ENCODE measurements at places on chromosomes 4 and X.

GRCh38 chr4:55980725-55981124, 32.0 kb downstream of the CEP135 start:
- DNase-seq, result no peak

GRCh38 chr4:1549638-1550035, 134.5 kb downstream of the FAM53A start:
- no peak for DNase-seq

DNA sequence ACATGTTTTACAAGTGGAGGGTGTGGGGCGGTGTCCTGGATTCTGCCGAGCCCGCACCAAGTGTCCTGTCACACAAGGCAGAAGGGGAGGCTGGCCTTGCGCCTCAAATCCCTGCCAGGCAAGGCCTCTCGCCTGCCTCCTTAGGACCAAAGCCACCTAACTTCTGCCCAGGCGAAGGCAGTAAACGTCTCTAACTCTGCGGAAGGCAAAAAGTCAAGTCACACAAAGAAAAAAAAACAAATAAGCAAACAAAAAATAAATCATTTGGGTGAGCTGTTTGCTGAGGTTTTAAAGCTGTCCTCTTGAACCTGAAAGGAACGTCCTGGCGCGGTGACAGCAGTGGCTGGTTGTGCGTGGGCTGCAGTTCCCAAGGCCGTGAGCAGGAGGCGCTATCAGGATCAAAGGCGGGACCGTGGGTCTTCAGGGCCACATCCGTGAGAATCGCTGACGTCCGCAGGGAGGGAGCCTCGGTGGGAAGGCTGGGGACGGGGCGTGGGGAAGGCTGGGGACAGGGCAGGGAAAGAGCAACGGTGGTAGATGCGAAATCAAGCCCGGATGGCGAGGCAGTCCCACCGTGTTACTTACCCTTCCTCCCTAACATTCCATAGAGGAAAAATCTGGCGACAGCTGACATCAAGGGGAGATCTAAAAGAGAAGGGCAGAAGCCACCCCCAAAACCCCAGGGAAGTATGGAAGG, 99.1 kb downstream of the TRAPPC11 start:
- DNase-seq, result peak; percentile 22

- DNase-seq, result no peak
Measured at GRCh38 chr4:124534131-124534530, 178.4 kb downstream of the ANKRD50 start.

DNA sequence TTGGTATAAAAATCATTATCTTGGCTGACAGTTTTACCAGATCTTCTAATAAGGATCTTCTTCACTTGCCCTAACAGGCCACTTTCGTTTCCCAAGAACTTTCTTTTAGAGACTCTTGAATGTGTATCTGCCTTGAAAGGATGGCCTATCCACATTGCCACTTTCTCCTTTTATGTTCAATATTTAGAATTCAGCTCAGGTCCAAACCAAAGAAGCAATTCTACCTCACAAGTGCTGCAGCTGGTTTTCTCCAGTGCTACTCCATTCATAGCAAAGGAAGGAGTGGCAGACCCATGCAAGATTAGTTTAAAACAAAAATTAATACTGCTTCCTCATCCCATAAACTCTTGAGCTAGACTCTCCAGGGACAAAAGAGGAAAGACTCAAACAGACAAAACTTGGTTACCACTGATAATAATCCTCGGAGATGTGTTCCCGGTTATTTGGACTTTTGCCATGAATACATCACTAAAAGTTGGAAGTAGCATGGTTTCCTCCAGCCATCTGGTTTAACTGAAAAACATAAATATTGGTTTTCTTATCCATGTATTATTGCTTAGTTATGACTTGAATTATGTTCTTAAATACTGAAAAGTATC, 401.8 kb downstream of the PABPC4L start:
- DNase-seq, result peak; percentile 9

DNA sequence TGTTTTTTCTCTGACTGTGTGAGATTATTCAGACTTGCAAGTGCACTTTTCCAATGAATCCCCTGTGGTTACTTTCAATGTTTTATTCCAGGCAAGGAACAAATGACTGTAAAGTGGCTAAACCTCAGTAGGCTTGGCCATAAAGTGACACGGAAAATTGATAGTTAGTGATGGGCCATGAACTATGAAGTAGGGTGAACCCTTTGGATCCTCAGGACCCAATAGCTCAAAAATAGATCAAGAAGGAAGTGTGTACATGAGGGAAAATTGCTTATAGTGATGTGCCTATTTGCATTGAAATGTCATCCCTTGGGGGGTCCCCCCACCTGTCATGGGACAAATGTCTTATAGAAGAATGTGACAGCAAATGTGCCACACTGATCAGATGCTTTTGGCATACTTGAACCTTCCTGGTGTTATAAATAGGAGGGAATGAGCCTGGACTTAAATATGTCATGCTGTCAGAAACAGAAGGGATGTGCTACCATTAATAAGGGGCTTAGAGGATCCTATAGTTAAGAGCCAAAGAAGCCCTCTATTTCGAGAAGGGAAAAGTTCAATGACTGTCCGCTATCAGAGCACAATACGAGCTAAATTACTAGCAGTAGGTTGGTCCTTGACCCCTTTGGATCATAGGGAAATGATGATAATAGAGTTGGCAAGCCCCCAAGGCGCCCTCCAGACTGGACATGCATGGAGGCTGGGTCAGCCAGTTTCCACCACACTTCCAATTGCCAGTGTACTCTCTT, 30.3 kb downstream of the SLC16A2 start:
- no peak for DNase-seq

- DNase-seq, result no peak
Measured at GRCh38 chr4:189162888-189163287, 777.8 kb upstream of the FRG1 start.

DNA sequence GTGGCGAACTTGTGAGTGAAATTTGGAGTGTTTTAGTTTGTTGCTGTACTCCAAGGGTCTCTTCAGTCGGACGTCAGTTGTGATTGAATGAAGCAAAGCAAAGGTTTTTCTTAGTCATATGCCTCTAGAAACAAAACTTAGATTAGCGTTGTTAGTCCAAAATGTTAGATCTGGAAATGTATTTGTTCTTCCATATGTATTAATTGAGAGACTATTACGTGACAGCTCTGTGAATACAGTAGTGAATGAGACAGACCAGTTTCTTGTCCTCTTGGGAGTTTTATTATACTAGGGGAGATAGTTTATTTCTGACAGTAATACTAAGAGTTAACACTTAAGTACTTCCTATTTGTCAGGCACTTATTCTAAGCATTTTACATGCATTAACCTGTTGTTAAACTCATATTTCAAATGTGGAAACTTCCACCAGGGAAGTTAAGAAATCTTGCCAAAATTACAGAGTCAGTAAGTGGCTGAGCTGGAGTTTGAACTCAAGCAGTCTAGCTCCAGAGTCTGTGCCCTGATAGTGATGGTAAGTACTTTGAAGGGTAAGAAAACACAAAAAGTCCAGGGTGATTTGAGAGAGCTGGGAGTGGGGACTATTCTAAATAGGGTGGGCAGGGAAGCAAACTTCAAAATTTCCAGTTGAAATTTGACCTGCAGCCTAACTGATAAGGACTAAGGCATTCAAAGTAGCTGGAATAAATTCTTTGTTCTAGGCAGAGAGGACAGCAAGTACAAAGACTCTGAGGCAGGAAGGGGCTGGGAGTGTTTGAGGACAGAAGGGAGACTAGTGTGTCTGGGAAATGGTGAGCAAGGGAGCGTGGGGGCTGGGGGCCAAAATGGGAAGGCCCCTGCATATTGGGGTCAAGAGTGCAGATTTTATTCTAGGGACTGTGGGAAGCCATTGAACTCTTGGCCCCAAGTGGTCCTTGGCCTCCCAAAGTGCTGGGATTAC, 17.0 kb downstream of the ADD1 start:
- DNase-seq, result peak; percentile 49

DNA sequence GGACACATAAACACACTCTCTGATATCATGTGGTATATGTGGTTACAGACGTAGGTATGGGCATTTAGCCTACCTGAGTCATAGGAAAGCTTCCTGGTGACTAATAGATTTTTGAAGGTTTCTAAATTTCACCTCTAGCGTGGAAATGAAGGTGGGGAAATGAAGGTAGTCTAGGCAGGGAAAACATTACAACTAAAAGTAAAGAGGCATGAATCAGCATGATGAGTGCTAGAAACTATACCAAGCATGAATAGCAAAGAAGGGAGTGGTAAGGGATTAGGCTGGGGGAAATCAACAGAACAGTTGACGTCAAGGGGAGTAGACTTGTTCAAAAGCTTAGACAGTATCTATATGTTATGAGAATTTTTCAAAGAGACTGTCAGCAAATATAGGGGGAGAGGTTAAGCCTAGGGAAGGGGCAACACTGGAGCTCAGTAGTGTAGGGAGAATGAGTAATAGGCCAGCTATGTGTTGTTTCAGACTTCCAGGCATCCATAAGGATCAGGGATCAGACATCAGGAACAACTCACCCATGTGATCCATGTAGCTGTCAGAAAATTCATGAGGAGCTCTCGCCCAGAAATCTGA, 279.3 kb upstream of the DIPK2B start:
- peak; percentile 72 for DNase-seq

DNA sequence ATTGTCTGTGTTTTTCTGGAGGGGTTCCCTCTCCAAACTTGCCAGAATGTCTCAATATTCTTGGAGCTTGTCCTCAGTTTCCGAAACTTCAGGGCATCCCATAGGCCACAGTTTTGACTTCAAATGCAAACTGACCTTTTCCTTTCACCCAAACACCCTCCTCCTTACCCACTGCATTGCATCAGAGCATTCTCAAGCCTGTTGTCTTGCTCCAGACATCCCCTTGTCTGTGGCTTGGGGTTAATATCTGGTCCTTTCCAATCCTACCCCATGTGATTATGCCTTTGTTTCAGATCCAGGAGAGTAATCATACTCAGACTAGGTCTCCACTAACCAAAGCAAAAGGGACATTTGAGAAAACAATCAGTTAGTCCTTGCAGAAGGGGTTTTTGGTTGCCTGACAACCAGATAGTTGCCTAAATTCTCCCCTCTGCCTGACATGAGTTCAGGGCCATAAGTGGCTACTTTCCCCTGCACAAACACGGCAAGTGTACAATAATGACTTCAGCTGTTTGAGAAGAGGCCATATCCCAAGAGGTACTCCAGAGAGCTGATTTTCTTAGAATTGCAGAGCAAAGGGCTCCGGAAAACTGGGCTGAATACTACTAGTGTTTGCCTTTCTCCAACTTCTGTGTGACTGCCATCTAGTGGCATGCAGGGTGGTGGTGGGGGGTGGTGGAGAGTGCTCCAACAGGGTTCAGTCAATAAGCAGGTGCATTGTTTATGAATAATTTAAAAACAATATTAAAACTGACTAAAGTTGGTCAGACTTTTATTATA, 130.2 kb downstream of the CHRDL1 start:
- DNase-seq, result peak; percentile 11

DNA sequence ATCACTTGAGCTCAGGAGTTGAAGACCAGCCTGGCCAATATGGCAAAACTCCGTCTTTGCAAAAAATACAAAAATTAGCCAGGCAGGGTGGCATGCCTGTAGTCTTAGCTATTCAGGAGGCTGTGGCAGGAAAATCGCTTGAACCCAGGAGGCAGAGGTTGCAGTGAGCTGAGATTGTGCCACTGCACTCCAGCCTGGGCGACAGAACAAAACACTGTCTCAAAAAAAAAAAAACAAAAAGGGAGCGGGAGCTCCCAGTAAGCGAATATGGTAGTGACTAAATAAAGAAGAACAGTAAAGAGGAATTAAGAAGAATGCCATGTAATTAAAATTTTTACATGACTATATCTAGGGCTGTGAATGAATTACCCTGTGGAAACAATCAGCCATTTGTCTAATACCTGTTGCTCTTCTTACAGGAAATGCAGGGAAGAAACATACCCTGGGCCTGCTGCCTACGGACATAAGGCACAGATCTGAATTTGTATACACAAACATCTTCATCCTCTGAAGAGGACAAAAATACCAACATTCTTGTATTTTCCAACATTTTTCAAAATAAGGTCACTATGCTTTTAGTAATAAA, 11.4 kb downstream of the WDFY3 start:
- DNase-seq, result no peak

DNA sequence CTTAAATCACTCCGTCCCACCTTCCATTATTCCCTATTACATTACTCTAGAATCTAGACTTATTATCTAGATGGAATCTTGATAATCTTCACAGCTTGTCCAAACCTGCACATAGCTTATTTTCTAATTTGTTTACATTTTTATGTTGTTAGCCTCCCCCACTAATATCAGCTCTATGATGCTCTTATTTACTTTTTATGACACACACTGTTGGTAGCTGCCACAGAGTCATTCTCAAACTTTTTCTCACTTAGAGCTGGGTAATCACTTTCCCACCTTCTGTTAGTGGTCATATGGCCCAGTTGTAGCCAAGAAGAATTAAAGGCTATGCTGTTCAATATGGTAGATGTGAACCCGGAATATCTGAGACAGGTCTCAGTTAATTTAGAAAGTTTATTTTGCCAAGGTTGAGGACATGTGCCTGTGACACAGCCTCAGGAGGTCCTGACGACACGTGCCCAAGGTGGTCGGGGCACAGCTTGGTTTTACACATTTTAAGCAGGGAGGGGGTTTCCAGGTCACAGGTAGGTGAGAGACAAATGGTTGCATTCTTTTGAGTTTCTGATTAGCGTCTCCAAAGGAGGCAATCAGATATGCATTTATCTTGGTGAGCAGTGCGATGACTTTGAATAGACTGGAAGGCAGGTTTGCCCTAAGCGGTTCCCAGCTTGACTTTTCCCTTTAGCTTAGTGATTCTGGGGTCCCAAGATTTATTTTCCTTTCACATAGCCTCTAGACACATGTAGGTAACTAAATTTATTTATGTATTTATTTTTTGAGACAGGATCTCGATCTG, 7.0 kb upstream of the ADGRA3 start:
- no peak for DNase-seq

DNA sequence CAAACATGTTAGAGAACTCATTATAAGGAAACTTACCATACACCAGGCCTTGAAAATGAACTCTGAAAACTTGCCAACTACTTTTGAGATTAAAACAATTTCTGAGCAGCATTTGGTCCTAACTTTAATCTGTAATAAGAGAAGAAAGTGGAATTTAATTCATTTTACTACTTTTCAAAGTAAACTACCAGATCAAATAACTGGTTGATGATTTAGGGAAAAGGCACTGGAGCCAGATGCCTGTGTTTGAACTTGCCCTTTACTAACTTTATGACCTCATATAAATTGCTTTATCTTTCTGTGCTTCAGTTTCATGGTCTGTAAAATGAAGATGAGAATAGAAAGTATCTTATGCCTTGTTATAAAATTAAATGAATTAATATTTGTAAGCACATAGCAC, 159.9 kb upstream of the PCDH18 start:
- no peak for DNase-seq

- no peak for DNase-seq
Measured at GRCh38 chr4:163598489-163598888, 104.0 kb downstream of the TMA16 start.

GRCh38 chrX:37993837-37994619, 12.3 kb upstream of the SYTL5 start:
- DNase-seq, result no peak

GRCh38 chrX:23901805-23902204, 5.9 kb downstream of the APOO start:
- DNase-seq, result peak; percentile 90

Data from fibroblast of pulmonary artery (primary cell).